ENCODE measurements at places on chromosomes 4 and X. TPM values are rescaled to one million over a fixed set of nuclear protein-coding genes. Genes with fewer than 3 reads are reported as not detected.

HCCS gene
- 8.1 TPM for total RNA-seq

DCTD gene
- 89.3 TPM for total RNA-seq

HMGN5 gene
- total RNA-seq: 5.8 TPM

MRFAP1L1 gene
- 52.4 TPM for total RNA-seq

RASGEF1B gene
- 78.6 TPM for total RNA-seq

TLR6 gene
- 5.2 TPM for total RNA-seq

NKRF gene
- 3.9 TPM for total RNA-seq

STBD1 gene
- total RNA-seq: 3.6 TPM

RAP1GDS1 gene
- total RNA-seq: 47.2 TPM

Data from upper lobe of left lung (tissue), 6 donors.